ENCODE measurements at places on chromosomes 5 and 9. TPM values are rescaled to one million over a fixed set of nuclear protein-coding genes. Genes with fewer than 3 reads are reported as not detected.
A peak's percentile ranks its signal among the peaks of the same experiment; 100 is the strongest.

DNA sequence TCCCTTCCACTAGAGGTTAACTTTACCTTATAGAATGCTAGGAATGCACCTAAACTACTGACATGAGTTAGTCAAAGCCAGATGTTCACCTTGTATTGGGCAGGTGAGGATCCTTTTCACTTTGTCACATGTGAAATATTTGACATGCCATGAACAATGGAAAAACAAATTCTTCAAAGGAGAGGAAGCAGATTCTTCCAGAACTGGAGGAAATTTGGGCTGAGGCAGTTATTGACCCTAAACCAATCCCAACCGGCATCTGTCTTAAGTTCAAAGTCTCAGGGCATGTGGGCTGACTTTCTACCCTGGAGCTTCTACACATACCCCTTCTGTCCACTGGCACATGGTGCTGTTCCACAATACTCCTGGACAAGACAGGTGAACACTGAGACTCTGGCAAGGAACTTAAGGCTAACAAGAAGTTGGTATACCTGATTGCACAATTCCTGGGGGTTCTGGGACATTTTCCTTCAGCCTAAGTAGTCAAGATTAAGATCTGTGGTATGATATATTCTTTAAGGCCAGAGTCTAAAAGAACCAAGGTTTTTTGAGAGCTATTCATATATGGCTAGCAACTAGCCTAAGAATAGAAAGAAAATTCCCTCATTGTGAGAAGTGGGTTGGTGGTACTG, 2.6 kb downstream of the VLDLR start:
- DNase-seq, result no peak

DNA sequence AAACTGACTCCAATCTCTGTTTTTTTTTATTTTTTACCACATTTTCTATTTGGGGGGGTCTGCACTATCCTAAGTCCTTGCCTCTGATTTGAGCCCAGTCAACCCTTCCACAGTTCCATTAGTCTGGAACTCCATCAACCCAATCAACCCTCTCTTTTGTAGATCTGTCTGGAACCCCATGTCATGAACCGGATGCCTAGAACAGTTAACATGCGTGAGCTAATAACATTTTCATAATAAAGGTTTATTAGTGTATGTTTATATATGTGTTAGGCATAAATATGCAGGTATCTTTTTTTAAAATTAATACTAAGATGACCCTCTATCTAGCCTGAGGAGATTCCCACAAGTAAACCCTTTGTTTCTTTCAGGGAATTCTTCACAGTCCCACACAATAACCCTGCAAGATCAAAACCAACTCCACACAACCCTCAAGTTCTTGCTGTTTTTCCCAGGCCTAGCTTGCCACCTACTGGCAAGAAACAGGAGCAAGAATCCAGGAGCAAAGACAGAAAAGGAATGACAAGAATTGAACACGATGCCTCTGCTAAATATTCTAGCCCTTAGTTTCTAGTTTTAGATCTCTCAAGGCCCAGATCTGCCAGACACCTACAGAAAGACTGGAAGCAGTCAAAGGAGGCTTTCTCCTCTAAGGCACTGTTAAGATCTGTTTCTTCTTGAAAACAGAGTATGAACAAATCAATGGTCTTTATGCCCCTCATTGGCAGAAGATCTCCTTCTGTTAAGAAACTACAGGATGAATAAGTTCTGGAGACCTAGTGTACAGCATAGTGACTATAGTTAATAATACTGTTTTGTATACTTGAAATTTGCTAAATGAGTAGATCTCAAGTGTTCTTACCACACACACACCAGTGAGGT, 100.4 kb downstream of the TRIM36 start:
- DNase-seq, result peak; percentile 57

- no peak for DNase-seq
These were observed 6.5 kb upstream of the TMEM210 start for GRCh38 chr9:137178201-137178938.

PHF24 gene
- total RNA-seq, result 0.57 TPM

PCSK1 gene
- not detected for total RNA-seq

OTP gene
- total RNA-seq, result not detected

GRCh38 chr5:56814361-56814962, 887 bp upstream of the MAP3K1 start:
- DNase-seq, result peak; percentile 76
